ENCODE measurements at places on chromosomes 3 and 15. TPM values are rescaled to one million over a fixed set of nuclear protein-coding genes. Genes with fewer than 3 reads are reported as not detected.

Gene MRPS11
- total RNA-seq, result 54.8 TPM

Gene ATP2C1
- 125 TPM for total RNA-seq

Gene GOLGA8G
- total RNA-seq, result not detected

Gene ZNF197
- total RNA-seq, result 23.0 TPM

Gene TUBGCP4
- total RNA-seq, result 39.8 TPM
